ENCODE measurements at places on chromosomes 5 and 9. TPM values are rescaled to one million over a fixed set of nuclear protein-coding genes. Genes with fewer than 3 reads are reported as not detected.

GRCh38 chr5:176542596-176543427, 5.6 kb upstream of the RNF44 start:
- no peaks in the 10 kb centered on the region for H3K36me3 ChIP-seq
- peak; percentile 44 for DNase-seq
- H3K4me3 ChIP-seq, result peak overlapping the region; percentile 92
- peak overlapping the region; percentile 97 for H3K27ac ChIP-seq

- H3K4me1 ChIP-seq, result no peaks in the 10 kb centered on the region
- DNase-seq, result no peak
- H3K27ac ChIP-seq, result no peak overlapping the region
- no peak overlapping the region for H3K4me3 ChIP-seq
- H3K27me3 ChIP-seq, result no peaks in the 10 kb centered on the region
Observed at GRCh38 chr5:100584069-100584468, 48.9 kb downstream of the FAM174A start.

DNA sequence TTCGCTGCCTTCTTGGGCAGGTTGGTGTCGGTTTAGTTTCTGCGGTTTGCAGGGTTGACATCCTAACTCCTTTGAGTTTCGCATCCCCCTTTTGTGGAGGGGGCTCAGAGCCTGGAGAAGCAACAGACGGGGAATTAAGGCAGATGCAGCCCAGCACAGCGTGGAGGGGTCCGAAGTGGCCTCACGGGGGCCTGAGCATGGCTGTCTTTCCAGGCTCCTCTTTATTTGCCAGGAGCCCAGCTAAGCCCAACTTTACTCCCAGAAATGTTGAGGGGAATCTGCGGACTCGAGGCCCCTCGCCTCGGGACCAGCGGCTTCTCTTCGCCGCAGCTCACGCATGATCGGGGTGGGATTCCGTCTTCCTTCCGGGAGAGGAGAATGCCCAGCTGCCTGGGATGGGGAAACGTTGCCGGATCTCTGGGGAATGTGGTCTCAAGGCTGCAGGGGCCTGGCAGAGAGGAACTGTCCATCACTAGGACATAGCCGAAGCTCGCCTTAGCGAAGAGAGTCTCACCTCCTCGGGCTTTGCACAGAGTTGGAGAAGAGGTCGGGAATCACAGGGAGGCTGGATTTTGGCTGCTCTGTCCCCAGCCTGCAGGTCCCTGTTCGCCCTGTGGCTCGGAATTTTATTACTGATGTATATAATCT, 1.3 kb downstream of the RAI14 start:
- no peak for DNase-seq
- H3K27me3 ChIP-seq, result peaks cover 27% of the 10 kb centered on the region

- H3K27ac ChIP-seq, result peak overlapping the region; percentile 96
- no peaks in the 10 kb centered on the region for H3K27me3 ChIP-seq
- peaks cover 11% of the 10 kb centered on the region for H3K36me3 ChIP-seq
- DNase-seq, result no peak
Observed at GRCh38 chr5:131378721-131379541, 115.1 kb downstream of the CDC42SE2 start.

GRCh38 chr9:93354451-93354850, 97.0 kb upstream of the FAM120A start:
- H3K4me1 ChIP-seq, result peaks cover 2% of the 10 kb centered on the region
- peaks cover 11% of the 10 kb centered on the region for H3K27me3 ChIP-seq
- H3K27ac ChIP-seq, result no peak overlapping the region
- no peak for DNase-seq
- no peak overlapping the region for H3K4me3 ChIP-seq

DNA sequence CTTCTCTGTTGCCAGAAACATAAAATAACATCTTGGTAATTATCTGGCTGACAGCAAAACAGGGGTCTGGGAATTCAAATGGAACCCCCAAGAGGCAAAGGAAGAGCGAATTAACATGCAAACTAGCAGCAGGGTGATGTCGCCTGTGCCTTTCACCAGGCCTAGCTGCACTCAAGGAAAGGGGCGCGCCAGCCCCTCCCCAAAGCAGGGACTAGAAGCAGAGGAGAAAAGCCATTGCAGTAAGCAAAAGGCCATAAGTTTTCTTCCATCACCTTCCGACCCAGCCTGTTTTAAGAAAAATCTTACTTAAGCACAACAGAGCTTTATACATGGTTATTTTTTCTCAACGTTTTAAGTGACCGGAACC, 539 bp downstream of the POC5 start:
- peaks cover 12% of the 10 kb centered on the region for H3K36me3 ChIP-seq
- peaks cover 7% of the 10 kb centered on the region for H3K27me3 ChIP-seq
- H3K4me1 ChIP-seq, result peaks cover 37% of the 10 kb centered on the region

DNA sequence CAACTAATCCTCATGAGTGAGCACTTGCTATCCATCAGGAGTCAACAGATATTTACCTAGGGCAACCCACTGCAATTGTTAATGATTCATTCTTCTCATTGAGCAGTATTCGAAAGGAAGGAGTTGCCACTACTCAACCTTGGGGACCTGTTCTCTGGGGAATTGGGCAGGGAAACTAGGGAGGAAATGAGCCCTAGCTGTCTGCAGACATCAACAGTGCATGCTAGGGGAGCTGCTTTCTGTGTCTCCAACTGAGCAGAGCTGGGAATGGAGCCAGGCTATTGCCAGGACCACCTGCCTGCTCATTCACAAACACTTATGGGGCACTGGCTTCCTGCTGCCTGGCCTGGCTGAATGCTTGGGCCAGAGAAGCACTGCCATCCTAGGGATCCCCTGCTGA, 183.4 kb downstream of the TMEM38B start:
- peaks cover 21% of the 10 kb centered on the region for H3K27me3 ChIP-seq
- H3K27ac ChIP-seq, result no peak overlapping the region
- DNase-seq, result no peak
- no peak overlapping the region for H3K4me3 ChIP-seq
- peaks cover 4% of the 10 kb centered on the region for H3K4me1 ChIP-seq

- H3K27ac ChIP-seq, result no peak overlapping the region
- peaks cover 10% of the 10 kb centered on the region for H3K4me1 ChIP-seq
- no peak for DNase-seq
Observed at GRCh38 chr5:112800891-112801290, 60.2 kb upstream of the SRP19 start.

DNA sequence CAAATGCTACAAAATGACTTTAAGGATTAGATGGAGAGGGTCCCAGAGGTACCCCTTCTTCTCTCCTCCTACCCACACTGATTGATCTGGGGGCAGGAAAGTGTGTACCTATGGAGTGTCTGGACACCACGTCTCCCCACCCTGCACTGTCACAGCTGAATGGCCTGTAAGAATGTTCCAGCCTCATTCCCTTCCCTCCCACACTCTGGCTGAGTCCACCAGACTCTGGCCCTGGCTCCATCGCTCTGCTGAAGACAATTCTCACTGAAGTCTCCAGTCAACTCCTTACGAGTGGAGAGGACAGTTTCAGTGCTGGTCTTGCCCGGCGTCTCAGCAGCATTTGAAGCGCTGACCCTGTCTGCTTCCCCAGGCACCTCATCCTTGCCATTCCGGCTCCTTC, 105.8 kb downstream of the TTLL11 start:
- peaks cover 7% of the 10 kb centered on the region for H3K4me1 ChIP-seq
- H3K4me3 ChIP-seq, result no peak overlapping the region
- H3K27ac ChIP-seq, result no peak overlapping the region
- H3K27me3 ChIP-seq, result no peaks in the 10 kb centered on the region
- peaks cover 9% of the 10 kb centered on the region for H3K36me3 ChIP-seq
- DNase-seq, result no peak

- no peaks in the 10 kb centered on the region for H3K36me3 ChIP-seq
- H3K27me3 ChIP-seq, result peaks cover 5% of the 10 kb centered on the region
- no peaks in the 10 kb centered on the region for H3K4me1 ChIP-seq
- H3K4me3 ChIP-seq, result no peak overlapping the region
Observed at GRCh38 chr9:109831998-109832658, 52.1 kb downstream of the PALM2AKAP2 start.

Gene HDAC3
- 79.2 TPM for total RNA-seq

Gene TERT
- total RNA-seq, result 0.10 TPM

Gene CFAP90
- total RNA-seq, result not detected

Gene F12
- 0.62 TPM for total RNA-seq

Gene NNT
- 42.6 TPM for total RNA-seq

Gene SNCAIP
- total RNA-seq, result not detected

Measured in T-helper 17 cell (primary cell).